ENCODE measurements at places on chromosomes 4 and X. TPM values are rescaled to one million over a fixed set of nuclear protein-coding genes. Genes with fewer than 3 reads are reported as not detected.

NRK gene
- not detected for total RNA-seq

ADGRG4 gene
- total RNA-seq = not detected

TMPRSS11B gene
- not detected for total RNA-seq

SPANXA1 gene
- 0.25 TPM for total RNA-seq

DSPP gene
- total RNA-seq = not detected

TMEM156 gene
- 21.3 TPM for total RNA-seq

XPNPEP2 gene
- total RNA-seq = not detected

KLHL34 gene
- total RNA-seq = not detected

BST1 gene
- 15.6 TPM for total RNA-seq

USP26 gene
- not detected for total RNA-seq

CT55 gene
- not detected for total RNA-seq

ARX gene
- 0.58 TPM for total RNA-seq

MMRN1 gene
- not detected for total RNA-seq

SSX4 gene
- not detected for total RNA-seq

EGF gene
- 0.48 TPM for total RNA-seq

GCNA gene
- 1.8 TPM for total RNA-seq

Data from A549 treated with dexamethasone at 1 μM for 4 hours (cell line).